ENCODE measurements at places on chromosomes 2 and 18.

- DNase-seq, result no peak
Measured at GRCh38 chr2:71716697-71717624, 263.6 kb downstream of the DYSF start.

GRCh38 chr2:216776066-216776850 is 80.9 kb upstream of the IGFBP5 start:
- DNase-seq, result no peak

- DNase-seq, result no peak
Measured at GRCh38 chr2:69382547-69382946, 4.5 kb downstream of the GFPT1 start.

DNA sequence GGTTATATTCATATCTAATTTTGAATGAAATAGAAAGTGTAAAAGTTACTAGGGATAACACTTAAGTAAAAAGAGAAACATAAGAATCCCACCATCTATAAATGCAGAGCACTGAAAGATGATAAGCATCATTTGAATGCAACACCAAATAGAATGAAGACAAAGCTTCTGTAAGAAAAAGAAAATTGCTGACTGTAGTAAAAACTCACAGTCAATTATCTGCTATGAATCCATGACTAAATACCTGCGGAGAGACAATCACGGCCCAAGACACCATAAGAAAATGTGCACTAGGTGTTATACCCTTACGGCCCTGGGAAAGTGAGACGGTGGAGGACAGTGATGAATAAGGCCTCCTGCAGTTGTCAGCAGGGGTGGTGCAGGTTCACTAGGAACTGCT is 45.4 kb upstream of the OSR1 start:
- no peak for DNase-seq

All from activated CD8-positive, alpha-beta memory T cell treated with anti-CD3 and anti-CD28 coated beads, Interleukin-2, amount 50 U/mL, for 4 hours (primary cell).